ENCODE measurements at places on chromosomes 2 and 18.

DNA sequence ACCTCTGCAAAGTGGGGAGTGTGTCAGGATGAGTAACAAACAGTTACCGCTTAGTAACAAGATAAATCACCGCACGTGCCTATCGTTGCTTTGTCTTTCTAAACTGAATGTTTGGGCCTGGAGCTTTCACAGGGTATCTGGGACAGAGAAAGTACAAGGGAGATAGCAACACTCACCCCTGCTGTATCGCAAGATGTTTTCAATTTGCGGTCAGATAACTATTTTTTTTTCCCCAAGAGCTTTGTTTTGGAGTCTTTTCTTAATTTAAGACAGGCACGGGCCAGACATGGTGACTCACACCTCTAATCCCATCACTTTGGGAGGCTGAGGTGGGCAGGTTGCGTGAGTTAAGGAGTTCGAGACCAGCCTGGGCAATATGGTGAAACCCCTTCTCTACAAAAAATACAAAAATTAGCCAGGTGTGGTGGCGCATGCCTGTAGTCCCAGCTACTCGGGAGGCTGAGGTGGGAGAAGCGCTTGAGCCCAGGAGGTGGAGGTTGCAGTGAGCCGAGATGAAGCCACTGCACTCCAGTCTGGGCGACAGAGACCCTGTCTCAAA lies 146.6 kb downstream of the GBX2 start:
- peak; percentile 6 for DNase-seq

GRCh38 chr2:54635554-54636152 lies 87.8 kb upstream of the EML6 start:
- DNase-seq = no peak

DNA sequence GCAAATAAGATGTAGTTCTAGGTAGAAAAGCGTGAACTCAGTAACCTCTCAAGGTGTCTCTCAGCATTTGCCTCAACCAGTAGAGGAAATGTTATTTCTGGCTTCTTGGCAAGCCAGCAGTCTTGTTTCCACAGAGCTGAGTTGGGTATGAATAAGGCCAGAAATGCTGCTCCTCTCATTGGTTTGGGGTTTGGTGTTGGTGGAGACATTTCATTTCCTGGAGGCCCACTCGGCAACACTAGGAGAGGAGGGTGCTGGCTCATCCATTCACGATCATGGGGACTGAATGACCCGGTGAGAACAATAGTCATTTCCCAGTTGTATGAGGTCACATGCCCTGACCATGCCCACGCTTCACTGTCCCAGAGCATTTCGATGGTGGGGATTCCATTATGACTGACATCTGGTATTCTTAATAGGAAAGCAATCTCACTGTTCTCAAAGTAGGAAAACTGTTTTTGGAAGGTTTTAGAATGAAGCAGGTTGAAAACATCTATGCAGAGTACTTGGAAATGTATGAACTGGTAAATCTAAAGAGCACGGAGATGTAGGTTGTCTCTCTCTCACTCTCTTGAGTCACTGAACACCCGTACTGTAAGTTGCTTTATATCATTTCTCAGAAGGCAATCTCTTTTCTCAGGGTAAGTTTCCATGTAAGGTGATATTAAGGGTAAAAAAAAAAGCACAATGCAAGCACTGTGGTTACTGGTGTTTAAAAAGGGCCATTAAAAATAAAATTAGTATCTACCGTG lies 37.1 kb upstream of the CTLA4 start:
- no peak for DNase-seq

GRCh38 chr2:203175371-203175770 lies 63.4 kb upstream of the CYP20A1 start:
- DNase-seq = no peak

GRCh38 chr2:9222239-9222892 lies 15.8 kb downstream of the ASAP2 start:
- DNase-seq = no peak

DNA sequence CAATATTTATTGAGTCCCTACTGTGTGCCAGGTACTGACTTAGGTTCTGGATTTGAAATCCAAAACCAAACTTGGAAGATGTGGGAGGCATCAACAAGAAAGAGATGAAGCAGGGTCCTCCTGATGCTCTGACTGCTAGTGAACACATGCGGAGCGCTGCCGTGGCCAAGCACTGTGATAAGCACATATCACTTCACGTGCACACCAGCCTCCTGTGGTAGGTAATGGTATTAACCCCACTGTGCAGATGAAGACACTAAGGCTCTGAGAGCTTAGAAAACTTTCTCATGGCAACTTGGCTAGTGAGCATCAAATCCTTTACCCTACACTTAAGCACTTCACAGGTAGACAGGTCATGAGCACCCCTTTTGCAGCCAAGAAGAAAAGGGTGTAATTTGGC lies 216.1 kb downstream of the HAUS1 start:
- no peak for DNase-seq

- no peak for DNase-seq
Observed at GRCh38 chr2:145066151-145066661, 546.3 kb upstream of the ZEB2 start.

- DNase-seq = no peak
Observed at GRCh38 chr2:219553168-219553417, 9.3 kb downstream of the TMEM198 start.

- DNase-seq = no peak
Observed at GRCh38 chr2:42042631-42043355, 5.0 kb upstream of the PKDCC start.

- no peak for DNase-seq
Observed at GRCh38 chr2:170582313-170582712, 132.8 kb upstream of the SP5 start.
